OCI-M1 (cell line): ENCODE measurements at places on chromosomes 13 and 19.

DNA sequence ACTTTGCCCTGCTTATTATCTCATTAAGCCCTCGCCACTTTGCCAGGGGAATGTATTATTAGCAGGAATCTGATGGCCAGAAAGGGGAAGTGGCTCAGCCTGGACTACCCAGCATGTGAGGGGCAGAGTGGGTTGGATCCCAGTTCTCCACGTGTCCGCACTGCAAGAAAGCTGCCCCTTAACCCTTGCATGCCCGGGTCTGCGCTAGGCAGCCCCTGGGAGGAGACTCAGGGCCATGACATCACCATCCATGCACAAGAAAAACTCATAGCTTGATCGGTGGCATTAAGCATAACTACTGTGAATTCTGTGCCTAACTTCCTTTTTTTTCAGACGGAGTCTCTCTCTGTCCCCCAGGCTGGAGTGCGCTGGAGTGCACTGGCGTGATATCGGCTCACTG, 8.9 kb downstream of the CACNG8 start:
- peak; percentile 83 for DNase-seq

- no peak for DNase-seq
Observed at GRCh38 chr13:75813323-75813722, 177.2 kb downstream of the LMO7 start.

DNA sequence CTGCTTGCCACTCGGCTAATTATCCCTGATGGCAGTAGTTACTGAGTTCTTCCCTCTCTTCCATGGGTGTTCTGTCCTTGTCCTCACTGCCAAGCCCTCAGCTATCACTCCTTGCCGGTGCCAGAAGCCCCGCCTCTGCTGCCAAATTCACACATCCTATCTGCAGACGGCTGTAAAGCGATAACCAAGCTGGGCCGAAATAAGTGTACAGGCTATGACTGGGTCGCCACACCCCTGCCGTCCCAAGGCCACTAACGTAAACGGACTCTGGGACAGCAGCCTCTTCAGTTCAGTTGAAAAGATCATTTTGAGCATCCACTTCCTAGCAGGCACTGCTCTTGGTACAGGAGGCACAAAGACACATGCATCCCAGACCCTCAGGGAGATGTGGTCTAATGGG, 13.3 kb downstream of the SLC7A1 start:
- DNase-seq = peak; percentile 43

GRCh38 chr13:110341445-110342244, 34.6 kb downstream of the COL4A2 start:
- no peak for DNase-seq

GRCh38 chr13:39952249-39953233, 297.1 kb downstream of the COG6 start:
- DNase-seq = no peak
